ENCODE measurements at places on chromosomes 2 and 18.
A peak's percentile ranks its signal among the peaks of the same experiment; 100 is the strongest.

DNA sequence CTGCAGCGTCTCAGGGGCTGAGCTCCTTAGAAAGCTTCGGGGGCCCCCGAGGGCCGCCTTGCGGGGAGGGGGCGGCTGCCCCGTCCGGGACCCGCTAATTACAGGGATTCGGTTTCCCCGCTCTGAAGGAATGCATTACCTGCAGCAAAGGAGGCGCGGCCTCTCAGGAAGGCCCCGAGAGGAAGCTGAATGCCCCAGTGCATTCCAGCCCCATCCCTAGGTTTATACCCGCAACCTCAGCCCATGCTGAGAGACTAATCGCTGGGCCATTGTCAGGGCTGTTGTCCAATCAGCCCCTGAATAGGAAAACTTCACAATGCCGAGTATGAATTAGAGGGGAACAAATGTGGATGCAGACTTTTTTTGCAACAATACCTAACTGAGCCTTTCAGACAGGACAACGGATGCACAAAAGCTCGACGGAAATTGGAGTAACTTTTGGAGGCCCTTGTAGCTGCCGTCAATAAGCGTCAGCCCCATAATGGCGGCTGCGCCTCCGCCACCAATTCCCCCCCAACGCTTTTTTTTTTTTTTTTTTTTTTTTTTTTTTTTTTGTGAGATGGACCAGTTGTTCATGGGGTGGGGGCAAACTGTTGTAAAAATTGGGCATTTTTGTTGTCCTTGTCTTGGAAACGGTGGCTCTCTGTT lies 138.6 kb upstream of the SIX3 start:
- peak; percentile 29 for DNase-seq

DNA sequence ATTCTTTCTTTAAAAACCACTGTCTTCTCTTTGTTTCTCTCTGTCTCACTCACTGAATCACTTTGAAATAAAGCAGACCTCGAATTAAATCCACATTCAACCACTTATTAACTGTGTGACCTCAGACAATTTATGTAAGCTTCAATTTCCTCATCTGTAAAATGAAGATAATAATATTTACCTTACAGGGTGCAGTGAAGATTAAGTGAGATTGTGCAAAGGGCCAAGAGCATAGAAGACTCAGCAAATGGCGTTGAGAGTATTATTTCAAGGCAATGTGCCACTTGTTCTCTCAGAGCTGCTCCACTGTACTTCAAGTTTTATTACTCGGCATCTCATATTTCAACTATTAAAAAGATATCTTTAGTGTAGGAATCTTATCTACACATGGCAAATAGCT lies 454.2 kb upstream of the HNRNPA3 start:
- DNase-seq = no peak

GRCh38 chr2:11582862-11583752 lies 49.3 kb downstream of the GREB1 start:
- no peak for DNase-seq

DNA sequence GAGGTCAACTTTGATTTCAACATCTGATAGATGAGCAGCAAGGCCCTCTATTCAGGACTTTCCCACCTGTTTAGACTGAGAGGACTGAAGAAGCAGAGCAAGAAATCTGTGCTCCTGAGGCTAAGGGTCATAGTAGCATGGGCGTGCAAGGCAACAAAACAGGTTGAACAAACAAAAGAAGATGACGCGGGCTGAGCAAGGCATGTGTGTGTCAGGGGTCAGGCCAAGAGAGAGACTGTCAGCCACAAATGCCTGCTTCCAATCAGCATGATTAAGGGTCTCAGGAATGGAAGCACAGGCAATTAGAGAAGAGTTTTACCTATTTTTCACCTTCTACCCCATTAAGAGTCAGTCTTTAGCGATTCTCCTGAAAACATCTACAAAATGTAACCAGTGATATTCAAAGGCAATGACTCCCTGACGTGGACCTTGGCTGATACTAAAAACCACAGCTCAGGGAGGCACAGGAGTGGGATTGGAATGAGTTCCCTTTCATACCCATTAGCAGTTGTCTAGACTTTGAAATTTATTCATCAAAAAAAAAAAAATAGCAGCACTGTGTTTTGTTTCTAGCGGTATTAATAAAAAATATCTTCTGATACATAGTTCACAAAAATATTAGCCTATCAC lies 81.9 kb downstream of the DYNAP start:
- no peak for DNase-seq

GRCh38 chr2:23513872-23514793 lies 129.2 kb downstream of the KLHL29 start:
- DNase-seq = no peak

- DNase-seq = no peak
Observed at GRCh38 chr2:72028351-72028995, 119.2 kb downstream of the CYP26B1 start.

DNA sequence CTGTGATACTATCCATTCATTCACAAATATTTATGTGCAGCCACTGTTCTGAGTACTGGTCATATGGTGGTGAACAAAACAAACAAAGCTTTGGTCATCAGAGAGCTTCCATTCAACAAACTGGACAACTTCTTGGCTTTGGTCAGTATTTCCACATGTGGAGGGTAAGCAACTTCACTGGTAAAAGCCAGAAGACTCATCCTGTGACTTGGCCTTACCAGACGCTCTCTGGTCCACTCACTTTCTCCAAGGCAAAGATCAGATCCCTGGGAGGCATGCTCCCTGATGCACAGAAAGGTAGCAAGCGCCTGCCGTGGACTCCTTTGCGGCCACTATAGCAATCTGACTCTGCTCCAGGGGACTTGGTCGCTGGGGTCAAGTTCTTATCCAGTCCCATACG lies 179.5 kb downstream of the EN1 start:
- no peak for DNase-seq

DNA sequence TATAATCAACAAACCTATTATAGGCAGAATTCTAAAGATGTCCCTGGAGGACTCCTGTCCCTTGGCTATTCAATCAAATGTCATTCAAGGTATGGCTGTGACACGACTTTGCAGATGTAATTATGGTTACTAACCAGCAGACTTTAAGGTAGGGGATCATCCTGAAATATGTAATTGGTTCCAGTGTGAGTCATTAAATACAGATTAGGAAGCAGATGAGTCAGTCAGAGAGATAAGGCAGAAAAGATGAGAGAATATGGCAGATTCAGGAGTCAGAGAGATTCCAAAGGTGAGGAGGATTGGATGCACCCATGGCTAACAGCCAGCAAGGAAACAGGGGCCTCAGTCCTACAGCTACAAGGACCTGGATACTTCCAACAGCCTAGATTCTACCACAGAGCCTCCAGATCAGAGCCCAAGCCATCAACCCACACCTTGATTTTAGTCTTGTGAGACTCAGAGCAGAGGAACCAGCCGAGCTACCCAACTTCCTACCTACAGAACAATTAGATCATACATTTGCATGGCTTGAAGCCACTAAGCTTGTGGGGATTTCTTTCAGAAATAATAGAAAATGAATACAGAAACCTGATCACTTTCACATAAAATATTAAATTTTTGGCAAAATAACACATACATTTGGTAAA lies 11.2 kb upstream of the PROM2 start:
- DNase-seq = no peak

DNA sequence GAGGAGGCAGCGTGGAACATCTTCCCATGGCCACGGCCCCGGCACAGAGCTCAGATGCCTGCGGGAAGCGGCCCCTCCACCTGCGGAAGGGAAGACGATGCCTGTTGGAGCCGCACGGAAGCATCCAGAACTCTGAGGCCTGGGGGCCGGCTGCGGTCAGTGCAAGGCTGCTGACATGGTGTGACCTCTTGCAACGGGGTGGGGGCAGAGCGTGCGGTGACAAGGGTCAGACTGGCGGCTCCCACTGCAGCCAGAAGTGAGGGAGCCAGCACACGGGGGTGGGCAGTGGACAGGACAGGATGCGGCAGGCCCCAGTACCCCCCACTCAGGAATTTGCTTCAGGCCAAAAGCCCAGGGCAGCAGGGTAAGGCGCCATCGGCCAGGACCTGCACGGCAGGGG lies 48.8 kb downstream of the SLC66A2 start:
- no peak for DNase-seq

DNA sequence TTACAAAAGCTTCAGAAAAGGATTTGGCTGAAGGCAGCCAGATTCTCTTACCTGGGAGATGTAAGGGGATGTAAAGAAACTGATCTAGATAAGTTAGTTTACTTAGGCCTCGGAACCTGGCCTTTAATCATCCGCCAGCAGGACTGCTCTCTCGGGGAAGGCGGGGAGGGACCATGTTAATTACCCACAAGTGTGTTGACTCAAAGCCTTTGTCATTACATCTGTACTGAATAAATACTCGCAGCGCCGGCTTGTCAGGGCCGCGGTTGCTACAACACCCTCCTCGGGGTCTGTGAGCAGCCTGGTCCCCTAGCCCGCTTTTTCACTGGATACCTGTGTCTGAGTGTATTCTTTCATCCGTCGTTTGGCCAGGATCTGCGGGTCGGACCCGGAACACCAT lies 6.7 kb downstream of the CHMP3 start:
- DNase-seq = no peak

DNA sequence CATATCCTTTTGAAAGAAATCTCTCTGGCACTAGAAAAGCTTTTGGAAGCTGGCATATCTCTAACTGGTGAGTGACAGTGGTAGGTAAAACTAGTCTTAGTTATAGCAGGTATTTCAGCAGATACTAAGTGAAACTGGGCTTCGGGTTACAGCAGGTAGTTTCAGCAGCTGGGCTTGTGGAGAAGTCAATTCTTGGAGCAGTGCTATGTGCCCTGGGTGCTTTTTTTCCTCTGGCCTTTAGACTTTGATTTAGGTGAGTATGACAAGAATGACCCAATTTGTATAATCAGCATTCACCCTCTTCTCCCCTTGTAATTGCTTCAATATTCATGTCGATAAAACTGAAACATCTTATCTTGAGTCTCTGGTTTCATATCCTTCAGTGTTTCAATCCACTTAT lies 123.1 kb downstream of the KYNU start:
- no peak for DNase-seq

- peak; percentile 22 for DNase-seq
Observed at GRCh38 chr2:17646838-17647701, 106.5 kb downstream of the SMC6 start.

GRCh38 chr2:232029346-232029745 lies 67.8 kb downstream of the DIS3L2 start:
- no peak for DNase-seq

DNA sequence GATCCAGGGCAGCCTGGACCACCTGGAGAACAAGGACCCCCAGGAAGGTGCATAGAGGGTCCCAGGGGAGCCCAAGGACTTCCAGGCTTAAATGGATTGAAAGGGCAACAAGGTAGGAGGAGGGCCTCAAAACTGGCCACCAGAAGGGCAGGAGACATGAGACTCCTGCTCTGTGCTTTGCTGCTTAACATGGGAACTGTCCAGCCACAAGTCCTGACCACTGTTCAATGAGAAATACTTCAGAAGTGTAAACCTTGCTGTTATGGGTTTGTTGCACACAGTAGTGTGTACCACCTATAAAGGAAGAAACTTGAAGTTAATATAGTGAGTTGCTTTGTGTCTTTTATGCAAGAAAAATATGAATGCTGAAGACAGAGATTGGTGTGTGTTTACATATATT lies 44.2 kb upstream of the MFF start:
- no peak for DNase-seq

- no peak for DNase-seq
Observed at GRCh38 chr2:109433926-109434325, 179.8 kb downstream of the SEPTIN10 start.

DNA sequence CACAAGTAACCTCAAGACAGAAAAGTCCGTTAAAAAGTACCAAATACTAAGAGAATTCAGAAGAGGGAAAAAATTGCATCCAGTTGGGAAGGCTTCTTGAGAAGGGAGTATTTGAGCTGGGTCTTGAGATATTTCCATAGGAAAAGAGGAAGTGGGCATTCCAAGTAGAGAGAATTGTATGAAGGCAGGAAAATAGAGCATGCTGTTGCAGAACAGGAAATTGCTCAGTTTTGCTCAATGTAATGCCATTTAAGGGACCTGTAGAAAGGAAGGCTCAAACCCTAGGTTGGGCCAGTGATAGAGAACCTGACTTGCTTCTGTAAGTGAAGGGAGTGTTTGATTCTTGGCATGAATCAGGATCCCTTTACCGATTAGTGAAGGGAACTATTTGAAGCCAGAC lies 1.0 kb upstream of the ZC3H8 start:
- no peak for DNase-seq

- DNase-seq = no peak
Observed at GRCh38 chr2:121260370-121261154, 24.4 kb downstream of the TFCP2L1 start.

DNA sequence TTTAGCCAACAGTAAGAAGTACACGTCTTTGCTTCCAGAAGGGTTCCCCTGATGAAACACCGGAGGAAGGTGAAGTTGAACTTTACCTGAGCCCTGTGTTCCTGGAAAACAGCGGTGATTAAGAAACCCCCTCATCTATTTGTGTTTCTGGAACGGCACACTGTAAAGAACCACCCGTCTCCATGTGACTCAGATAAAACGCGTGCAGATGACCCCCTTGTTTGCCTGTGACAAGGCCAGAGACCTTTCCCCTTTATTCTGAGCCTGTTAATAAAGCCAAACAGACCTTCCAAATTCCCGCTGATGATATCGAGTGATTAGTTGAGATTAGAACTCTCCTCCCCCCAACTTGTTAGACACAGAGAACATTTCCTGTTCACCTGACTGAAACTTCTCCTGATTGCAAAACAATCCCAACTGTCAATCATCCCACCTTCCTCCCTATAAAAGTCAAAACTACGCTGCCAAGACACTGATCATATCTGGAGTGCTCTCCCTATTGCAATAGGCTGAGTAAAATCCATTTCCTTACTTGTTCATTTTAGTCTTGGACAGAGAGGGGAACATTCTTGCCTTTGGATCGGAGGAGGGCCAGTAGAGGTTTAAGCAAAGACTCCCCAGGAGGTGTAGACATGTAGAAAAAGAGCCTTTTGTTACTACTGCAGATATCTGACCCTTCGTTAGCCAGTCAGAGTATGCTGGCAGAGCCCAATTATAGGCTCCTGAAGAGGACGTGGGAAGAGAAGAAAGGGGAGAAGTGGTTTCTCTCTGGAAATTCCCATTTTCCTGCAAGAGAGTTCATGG lies 914 bp upstream of the IWS1 start:
- DNase-seq = peak; percentile 70

DNA sequence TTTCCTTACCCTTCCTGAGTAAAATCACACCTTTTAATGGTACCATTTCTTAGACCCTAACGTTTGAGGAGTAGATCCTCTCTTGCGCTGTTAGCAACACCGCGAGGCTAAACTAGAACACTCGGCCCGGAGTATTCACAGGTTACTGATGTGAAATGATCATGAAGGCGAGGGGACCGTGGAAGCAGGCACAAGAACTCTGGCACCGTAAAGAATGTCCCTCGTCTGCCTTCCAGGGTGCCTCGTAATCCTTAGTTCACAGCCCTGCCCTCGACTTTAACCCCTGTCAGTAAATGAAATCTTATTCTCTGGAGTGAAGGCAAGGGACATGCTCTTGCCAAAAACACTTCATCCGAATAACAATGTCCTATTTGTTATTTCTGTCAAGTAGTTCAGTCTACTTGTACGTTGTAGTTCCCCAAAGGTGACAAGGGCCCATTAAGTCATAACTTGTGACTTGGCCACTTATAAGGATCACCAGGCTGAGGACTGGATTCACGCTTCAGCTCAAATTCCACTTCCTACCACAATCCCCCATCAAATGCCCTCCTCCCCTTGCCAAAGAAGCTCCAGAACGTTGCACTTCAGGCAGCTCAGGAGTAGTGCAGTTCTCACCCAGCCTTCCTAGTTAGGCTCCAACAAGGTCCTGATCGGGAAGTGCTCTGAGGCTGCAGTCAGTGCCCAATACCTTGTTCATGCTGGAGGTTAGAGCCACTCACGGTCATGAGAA lies 43.3 kb upstream of the ITM2C start:
- DNase-seq = no peak

GRCh38 chr2:62348700-62349099 lies 152.8 kb downstream of the B3GNT2 start:
- DNase-seq = no peak
